ENCODE measurements at places on chromosomes 5 and 9. TPM values are rescaled to one million over a fixed set of nuclear protein-coding genes. Genes with fewer than 3 reads are reported as not detected.

GRCh38 chr5:154849791-154850201, 607 bp downstream of the FAXDC2 start:
- peak; percentile 3 for DNase-seq

DNA sequence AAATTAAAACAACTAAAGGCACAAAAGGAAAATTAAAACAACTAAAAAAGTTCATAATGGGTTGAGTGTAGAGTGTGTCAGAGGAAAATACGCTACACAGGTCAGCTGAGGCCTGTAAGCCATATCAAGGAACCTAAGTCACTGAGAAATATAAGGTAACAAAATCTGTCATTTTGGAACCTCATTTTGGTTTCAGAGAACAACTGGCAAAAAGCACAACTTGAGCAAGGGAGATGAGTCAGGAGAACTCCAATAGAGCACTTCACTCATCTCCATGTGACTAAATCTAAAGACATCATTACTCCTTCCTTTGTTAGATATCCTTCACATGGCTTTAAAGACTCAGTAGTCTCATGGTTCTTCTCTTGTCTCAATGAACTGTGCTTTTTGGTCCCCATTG, 269.4 kb upstream of the POU5F2 start:
- no peak for DNase-seq

- no peak for DNase-seq
Measured at GRCh38 chr9:111287127-111287526, 42.9 kb downstream of the OR2K2 start.

DNA sequence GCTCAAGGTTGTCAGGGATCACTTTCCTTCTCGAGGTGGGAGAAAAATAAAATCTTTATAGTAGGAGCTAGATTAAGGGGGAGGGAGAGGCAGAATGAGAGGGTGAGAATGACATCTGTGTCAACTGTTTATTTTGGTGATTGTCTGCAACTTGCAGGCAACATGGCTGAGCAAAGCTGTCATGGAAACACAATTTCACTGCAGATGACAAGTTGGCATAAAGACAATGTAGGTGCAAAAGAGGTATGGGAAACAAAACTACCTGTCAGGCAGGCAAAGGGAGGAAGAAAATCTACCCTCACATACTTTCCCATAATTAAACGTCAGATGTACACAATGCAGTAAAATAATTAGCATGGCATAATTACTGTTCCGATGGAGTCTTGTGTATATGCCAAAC, 167.4 kb downstream of the SLIT3 start:
- DNase-seq, result no peak

GRCh38 chr5:96080557-96080956, 118.9 kb upstream of the ELL2 start:
- DNase-seq, result no peak

DNA sequence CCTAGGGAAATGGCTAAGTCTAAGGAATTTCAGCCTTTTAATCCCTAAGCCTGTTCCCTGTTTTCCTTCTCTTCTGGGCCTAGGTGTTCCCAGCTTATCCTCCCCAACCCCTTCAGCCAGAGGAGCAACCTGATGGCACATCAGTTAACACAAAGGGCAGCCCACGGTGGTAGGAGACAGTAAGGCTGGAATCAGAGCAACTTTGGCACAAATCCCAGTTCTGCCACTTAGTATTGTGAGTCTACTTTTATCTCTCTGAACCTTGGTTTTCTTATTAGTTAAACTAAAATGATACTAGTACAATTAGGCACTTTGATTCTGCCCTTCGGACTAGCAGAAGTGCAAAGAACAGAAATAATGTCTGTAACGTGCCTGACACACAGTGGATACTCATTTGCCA, 246.8 kb downstream of the SAXO1 start:
- DNase-seq, result no peak

- peak; percentile 33 for DNase-seq
Measured at GRCh38 chr5:118937393-118938061, 50.8 kb downstream of the DTWD2 start.

DNA sequence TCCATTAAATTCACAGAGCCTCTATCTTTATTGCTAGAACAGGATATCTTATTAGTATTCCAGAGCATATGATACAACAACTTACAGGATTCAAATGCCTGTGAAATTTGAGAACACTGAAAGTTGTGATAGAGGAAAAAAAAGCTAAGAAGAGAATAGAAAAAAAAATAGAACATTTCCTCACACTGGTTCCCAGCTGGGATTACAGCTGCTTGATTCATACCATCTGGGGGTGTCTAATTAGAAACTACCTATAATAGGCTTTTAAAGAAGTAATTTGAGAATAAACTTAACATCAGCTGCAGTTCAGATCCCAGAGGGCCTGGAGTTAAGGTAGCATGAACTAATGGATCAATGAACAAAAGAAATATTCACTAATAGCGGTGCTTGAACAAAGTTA, 922.0 kb downstream of the CDH12 start:
- DNase-seq, result no peak

DNA sequence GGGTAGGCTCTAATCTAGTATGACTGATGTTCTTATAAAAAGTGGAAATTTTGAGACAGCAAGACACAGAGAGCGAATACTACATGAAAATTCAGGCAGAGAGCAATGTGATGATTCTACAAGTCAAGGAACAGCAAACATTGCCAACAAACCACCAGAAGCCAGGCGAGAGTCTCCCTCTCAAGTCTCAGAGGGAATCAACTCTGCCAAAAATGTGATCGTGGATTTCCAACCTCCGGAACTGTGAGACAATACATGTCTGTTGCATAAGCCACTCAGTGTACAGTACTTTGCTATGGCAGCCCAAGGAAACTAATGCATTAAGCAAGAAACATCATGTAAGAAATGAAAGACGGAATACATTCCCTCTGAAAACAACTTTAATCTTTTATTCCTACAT, 52.1 kb upstream of the CCNG1 start:
- peak; percentile 74 for DNase-seq

DNA sequence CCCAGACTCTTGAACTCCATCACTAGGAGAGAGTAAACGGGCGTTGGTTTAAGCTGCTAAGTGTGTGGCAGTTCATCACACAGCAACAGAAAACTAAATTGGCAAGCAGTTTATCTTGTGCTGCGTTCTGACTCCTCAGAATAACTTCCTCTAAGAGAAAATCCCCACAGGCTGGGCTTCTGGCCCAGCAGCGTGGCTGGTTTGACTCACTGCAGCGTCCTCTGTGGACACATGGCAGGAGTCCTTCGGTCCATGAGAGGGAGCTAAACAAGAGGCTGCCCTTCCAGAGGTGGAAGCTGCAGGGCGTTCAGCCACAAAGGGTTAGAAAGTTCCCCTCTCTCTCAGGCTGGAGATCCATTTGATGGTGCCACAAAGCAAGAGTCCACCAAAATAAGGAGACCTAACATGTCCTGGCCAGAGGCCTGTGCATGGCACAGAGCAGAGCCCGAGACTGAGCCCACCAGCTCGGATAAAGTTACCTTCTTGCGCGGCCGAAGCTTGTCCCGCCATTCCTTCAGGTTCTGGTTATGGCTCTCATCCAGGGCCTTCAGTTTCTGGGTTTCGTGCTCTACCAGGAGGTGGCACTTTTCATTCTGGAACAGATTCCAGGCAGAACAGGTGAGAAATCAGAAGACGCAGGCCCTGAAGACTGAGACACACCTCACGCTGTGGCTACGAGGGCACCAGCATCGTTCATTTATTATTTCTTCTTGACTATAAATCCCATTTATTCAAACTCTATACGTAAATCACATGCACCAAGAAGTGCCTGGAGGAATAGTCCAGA, 46.2 kb upstream of the FBXW11 start:
- DNase-seq, result no peak

- DNase-seq, result peak; percentile 37
Measured at GRCh38 chr9:130213911-130214761, 41.9 kb downstream of the NCS1 start.

DNA sequence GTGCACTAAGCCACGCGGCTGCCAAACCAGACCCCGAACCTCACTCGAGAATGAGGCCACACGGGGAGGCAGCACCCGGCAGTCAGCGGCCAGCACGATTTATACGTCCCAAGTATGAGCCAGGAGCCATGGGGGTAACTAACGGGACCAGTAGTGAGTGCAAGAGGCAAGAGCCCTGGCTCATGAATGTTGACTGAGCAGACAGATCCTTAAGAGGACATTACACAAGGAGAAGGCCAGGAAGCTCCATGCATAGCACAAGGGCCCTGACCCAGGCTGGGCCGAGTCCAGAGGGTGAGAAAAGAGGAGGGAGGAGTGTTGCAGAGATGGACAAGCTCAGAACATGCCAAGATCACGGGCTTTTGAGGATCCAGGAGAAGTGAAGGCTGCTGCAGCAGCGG, 58.6 kb upstream of the PHYKPL start:
- DNase-seq, result no peak

PDZD2 gene
- 0.11 TPM for total RNA-seq

MEF2C gene
- total RNA-seq, result 34.2 TPM

TYRP1 gene
- total RNA-seq, result 1,258 TPM
